ENCODE measurements at places on chromosomes 1 and 21.

DNA sequence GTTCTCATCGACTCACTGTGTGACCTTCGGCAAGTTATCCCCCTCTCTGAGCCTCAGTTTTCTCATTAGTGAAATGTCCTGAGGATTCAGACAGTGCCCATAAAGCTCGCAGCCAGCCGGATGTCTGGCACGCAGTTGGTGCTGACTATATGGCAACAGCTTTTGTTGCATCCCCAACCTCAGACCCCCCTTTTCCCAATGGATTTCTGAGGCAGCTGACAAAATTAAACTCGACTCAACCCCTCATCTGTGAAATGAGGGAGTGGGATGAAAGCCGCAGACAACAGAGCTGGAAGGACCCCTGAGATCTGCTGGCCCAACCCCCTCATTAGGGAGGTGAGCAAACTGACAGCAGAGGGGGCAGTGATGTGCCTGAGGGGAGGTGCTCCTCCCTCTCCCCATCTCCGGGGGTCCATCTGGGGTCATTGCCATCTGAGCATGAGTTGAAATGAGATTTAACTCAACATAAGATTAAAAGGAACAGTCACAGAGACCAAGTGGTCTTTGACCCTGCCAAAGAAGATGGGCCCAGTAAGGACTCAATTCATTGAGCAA, 40.4 kb downstream of the NKAIN1 start:
- DNase-seq, result no peak

DNA sequence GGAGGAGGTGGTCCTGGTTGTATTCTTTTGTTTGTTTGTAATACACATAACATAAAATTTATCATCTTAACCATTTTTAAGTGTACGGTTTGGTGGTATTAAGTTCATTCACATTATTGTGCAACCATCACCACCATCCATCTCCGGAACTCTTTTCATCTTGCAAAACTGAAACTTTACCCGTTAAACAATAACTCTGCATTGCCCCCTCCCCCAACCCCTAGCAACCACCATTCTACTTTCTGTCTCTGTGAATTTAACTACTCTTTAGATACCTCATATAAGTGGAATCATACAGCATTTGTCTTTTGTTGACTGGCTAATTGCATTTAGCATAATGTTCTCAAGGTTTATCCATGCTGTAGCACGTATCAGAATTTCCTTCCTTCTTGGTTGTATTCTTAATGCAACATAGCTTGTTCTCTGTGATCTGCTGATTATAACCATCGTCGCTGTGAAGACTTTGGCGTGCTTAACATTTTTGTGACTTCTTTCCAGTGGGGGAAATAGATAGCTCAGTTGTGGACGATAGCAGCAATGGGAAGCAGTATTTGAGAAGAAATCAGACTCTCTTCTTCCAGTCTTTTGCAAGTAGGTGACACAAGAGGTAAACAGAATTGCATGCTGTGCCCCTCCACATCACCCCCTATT, 117.5 kb upstream of the HOOK1 start:
- no peak for DNase-seq

GRCh38 chr21:29261555-29262540, 36.9 kb upstream of the BACH1 start:
- no peak for DNase-seq

DNA sequence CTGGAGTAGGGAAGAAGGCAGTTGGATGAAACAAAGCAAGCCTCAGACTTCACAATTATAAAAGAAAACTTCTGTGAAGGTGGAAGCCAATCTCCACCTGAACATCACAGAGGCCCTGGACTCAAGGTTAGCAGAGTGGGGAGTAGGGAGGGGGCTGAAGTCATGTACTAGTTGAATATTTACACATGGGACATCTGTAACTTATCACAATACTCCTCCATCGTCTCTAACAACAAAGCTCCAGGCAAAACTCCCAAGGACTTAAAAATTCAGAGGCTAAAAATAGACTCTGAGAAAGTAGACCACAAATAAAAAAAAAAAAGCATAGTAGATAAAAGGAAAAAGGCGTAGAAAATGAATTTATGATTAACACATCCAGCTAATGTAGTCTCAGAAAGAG, 326.3 kb upstream of the PKN2 start:
- DNase-seq, result no peak

- no peak for DNase-seq
Measured at GRCh38 chr21:29639366-29640079, 300.3 kb downstream of the GRIK1 start.

- DNase-seq, result no peak
Measured at GRCh38 chr21:36103434-36103833, 31.4 kb upstream of the CBR3 start.

GRCh38 chr1:221778535-221779142, 36.8 kb upstream of the DUSP10 start:
- DNase-seq, result no peak

- DNase-seq, result no peak
Measured at GRCh38 chr1:66074147-66074546, 281.5 kb downstream of the PDE4B start.

DNA sequence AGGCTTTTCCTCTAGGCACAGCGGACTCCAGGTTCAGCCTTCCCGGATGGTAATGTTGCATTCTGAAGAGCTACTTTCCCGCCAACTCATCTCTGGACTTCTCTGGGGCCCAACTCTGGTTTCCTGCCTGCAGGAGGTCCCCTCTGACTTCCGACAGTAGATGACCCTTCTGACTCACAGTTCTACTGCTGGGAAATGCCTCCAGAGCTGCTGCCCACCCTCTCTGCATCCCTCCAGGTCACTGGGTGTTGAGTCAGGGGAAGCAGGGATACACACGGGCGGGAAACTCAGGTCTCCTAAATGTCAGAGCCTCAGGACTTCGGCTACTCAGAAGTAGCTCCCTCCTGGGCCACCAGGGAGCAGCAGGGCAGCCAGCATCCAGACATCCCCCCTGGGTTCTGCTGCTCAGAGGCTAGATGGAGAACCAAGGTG, 2.1 kb upstream of the KIF21B start:
- DNase-seq, result no peak

DNA sequence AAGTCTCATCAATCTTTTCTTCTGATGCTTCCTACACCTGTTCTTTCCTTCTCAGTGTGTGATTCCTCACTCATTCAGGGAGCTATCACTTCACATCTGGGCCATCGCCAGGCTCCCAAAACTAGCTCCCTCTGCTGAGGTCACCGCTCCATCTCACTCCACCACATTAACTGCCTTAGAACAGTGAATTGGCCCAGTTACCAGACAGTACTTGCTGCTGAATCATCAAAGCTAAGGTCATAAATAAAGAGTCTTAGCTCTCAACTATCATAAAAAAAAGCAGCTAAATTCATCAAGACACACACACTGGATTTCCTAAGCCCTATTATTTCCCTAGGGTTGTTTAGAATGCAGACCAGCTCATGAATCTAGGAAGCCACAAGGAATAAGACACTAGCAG, 18.8 kb upstream of the SRM start:
- DNase-seq, result no peak

GRCh38 chr1:203124546-203125317, 2.8 kb upstream of the ADORA1 start:
- no peak for DNase-seq

All from DMS153 (cell line).